ENCODE measurements at places on chromosomes 2 and 18.

- no peak for DNase-seq
Observed at GRCh38 chr2:170885130-170885791, 43.8 kb upstream of the GORASP2 start.

DNA sequence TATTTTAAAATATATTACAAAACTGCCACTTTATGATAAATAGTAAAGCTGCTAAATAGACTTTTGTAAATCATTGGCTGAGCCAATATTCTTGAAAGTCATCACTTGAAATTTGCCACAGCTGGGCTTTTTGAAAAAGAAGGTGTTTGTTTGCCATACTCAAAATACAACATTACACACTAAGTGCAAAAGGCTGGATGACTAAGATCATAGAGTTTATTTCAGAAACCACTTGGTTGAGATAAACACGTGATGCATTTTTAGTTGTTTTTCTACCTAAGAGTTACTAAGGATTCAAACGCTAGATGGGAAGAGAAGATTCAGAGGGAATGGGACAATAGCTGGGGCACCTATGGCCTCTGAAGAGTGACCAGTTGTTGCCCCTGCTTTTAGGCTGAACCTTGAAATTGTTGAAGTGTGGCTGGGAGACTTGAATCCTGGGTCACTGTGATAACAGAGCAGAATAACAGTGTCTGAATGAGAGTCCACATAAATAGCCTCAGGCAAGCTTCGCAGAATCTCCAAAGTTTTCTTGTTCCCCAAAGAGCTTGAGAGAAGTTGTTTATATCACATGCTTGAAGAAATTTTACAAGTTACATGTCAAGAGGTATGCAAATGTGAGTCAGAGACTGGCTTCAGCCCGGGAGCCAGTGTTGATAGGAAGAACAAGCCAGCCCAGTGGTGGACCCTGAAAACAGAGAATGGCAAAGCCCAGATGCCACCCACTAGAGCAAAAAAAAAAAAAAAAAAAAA lies 409.8 kb downstream of the GPD2 start:
- DNase-seq: no peak

DNA sequence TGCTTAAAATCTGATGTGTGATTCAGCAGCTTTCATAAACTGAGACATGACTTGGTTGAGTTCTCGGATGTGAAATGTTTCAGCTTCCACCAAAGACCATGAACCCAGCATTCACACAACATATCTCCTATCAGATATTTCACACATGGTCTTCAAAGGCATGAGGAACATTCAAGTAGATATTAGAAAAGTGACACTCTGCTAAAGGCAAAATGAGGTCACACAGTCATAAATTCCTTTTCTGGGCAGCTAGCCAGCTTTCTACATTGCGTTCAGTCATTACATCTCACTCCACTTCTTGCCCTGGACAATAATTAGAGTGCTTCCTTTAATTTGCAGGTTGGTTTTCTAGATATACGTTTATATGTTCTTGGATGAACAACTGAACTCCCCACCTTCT lies 96.7 kb downstream of the GAREM1 start:
- peak; percentile 56 for DNase-seq

GRCh38 chr2:96554293-96555145 lies 18.0 kb downstream of the ARID5A start:
- peak; percentile 68 for DNase-seq

GRCh38 chr18:76544511-76545345 lies 49.7 kb upstream of the ZNF516 start:
- DNase-seq: no peak

GRCh38 chr2:111624411-111625156 lies 259.4 kb downstream of the ANAPC1 start:
- DNase-seq: no peak

DNA sequence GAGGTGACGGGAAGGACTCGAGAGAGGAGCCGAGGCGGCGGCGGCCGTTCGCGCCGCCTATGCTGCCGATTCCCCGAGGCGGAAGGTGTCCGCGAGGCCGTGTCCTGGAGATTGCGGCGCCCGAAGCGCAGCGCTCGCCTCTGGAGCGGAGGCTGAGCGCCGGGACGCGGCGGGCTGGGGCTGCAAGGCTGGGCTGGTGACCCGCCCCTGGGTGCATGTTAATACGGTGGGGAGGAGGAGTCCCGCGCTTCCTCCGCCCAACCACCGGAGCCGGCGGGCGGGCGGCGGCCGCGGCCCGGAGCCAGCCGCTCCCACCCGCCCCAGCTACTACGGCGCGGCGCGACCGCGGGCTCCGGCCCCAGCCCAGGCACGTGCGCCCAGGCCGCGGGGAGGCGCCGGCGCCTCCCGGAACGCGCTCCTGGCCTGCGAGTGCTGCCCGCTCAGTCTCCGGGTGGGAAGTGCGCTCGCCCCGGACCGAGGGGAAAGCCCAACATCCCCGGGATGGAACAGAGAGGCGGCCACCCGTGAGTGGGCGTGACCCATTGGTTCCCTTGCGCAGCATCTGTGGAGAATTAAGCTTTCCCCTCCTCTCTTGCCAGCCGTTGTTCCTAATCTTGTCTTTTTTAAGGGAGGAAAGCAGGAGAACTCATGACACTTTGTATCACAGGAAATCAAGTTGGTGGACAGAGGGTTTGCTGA lies at the start of gene DLGAP1:
Gene DLGAP1 (minus strand): TSS at position 195 of the 699 bp plus-strand sequence.
- DNase-seq: peak; percentile 75

- DNase-seq: no peak
Observed at GRCh38 chr2:221202431-221202830, 369.7 kb downstream of the EPHA4 start.

GRCh38 chr2:190649798-190650390 lies 1.0 kb downstream of the NAB1 start:
- DNase-seq: no peak
